Stimulated activated CD4-positive, alpha-beta T cell treated with anti-CD3 and anti-CD28 coated beads, TNF-alpha, amount 100 ng/mL, for 1 hour (primary cell): ENCODE measurements at places on chromosomes 3 and 15.

DNA sequence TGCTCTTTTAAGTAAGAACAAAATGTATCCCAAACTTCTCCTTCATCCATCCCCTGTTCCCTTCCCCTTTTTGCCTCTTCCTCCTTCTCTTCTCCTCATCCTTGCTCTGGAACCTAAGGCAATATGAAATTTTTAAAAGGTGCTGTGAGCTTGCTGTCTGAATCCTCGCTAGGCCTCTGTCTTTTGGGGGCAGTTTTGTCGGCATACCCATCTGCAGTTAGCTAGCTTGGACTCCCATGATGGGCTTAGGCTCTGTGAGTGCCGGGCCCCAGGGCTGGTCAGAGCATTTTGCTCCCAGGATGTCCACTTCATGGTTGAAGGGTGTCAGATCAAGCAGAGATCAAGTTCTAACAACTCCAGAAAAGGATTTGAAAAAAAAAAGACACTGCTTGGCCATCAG is 18.6 kb downstream of the ZIC1 start:
- DNase-seq, result no peak

GRCh38 chr15:96254173-96254572 is 76.3 kb upstream of the NR2F2 start:
- DNase-seq, result no peak

DNA sequence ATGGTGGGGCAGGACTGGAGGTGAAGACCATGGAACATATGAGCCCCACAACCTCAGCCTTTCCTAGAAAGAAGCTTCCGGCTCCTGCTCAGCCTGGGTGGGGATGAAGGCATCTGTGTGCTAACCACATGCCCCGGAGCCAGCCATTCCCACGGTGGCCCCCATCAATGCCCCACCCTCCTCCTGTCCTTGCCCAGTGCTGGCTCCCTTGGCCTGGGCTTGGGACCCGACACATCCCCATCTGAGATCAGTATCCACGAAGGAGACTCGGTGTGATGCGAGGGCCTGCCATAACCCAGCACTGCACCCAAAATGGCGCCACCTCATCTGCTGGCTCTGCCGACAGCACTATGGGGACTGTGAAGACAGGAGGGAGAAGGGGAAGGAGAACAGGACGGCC is 16.5 kb upstream of the PLXND1 start:
- no peak for DNase-seq

GRCh38 chr15:64687172-64687571 is 88.2 kb downstream of the RBPMS2 start:
- no peak for DNase-seq

DNA sequence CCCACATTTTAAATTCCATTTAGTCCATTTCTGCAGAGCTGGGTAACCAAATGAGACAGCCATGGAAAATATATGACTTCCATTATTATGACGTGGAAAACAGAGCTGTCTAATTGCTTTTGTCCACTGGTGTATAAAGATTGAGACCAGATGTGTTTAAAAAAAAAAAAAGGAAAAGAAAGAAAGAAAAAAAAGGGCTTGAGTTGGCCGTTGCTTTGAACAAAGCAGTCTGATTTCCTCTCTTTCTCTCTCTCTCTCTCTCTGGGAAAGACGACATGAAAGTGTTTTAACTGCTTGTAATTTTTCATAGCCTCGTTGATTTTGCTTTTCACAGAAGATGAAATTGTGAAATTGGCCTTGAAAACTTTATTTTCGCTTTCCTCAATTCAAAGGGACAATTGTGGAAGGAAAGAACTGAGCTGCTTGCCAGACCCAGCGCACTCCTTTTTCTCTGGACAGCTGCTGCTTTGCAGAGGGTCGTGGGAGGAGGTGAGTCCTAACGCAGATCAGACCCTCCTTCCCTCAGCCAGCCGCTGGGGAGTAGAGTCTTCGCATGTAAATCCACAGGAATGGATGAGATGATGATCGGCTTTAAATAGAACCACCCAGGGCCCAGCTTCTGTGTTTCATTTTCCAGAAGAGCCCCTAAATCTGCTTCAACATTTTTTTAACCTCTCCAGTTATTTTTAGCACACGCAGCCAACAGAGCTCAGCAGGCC is 42.8 kb upstream of the UBE2E1 start:
- no peak for DNase-seq

DNA sequence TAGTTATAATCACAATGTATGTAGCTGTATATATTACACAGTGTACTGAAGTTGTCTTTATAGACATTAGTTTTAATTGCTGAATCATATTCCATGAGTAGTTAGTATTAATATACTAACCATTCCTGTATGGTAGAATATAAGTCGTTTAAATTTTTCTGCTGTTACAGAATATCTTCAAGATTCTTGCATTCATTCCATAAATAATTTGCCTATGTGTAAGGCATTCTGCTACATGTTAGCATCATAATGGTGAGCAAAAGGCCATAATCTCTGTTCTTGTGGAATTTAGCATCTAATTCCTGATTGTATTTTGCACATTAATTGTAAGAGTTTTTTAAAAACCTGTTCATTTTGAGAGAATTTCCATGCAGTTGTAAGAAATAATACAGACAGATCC is 14.1 kb downstream of the GYG1 start:
- no peak for DNase-seq

DNA sequence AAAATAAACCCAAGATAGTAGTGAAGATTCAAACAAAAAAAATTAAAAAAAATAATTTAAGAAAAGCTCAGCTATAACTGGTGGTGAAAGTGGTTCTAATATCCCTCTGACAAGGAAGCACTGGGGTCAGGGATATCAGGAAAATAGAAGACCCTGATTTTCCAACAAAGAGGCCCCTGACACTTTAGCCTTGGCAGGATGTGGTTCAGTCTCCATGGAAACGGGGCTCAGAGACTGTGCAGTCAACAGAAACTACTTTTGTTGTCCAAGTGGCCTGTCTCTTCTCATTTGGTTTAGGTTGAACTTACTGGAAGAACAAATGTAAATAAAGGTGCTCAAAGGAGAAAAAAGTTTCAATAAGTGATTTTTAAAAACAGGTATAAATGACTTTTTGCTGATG is 27.2 kb downstream of the INTS14 start:
- no peak for DNase-seq

- no peak for DNase-seq
Observed at GRCh38 chr3:170905862-170906261, 2.6 kb downstream of the EIF5A2 start.

DNA sequence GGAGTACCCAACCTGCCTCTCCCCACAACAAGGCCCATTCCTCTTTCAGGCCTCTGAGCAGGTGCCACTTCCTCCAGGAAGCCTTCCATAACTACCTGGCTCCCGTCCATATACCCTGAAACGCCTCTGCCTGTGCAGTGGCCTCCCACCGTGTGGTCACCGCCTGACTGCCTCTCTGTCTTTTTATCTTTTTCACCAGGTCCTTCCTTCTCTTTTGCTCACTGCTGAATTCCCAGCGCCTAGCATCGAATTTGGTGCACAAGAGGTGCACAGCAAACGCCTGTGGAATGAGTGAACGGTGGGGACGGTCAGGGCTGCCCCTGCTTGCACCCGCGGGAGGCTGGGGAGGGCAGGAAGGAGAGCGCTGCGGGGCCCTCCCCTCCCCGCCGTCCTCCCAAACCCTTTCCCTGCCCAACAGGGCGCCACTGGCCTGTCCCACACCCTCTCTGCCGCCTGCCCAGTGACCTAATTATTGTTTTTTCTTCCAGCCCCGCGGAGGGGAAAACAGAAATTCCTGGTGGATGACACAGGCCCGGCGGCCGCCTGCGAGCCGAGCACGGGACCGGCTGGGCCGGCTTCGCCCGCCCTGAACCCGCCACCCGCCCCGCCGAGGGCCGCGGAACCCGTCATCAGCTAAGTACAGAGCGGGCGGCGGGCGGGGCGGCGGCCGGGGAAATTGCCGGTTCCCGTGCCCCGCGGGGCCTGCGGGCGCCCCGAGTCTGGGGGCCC is 140.1 kb downstream of the SMAD6 start:
- DNase-seq, result no peak

DNA sequence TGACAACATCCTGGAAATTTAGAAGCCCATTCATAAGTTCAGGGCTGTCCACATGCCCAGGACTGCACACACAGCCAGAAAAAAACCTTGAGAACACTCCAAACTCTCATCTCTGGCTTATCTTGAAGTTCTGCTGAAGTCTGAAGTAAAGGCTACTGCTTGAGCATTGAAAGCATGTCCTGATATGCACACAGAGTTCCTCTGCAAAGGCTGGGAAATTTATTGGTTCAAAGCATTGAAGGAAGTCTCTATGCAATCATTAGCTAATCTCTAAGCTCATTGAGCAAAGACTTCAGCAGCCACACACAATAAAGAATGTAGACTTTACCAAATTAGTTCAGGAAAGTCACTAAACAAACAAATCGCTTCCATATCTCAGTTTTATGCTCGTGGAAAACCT is 162.0 kb upstream of the STT3B start:
- no peak for DNase-seq

DNA sequence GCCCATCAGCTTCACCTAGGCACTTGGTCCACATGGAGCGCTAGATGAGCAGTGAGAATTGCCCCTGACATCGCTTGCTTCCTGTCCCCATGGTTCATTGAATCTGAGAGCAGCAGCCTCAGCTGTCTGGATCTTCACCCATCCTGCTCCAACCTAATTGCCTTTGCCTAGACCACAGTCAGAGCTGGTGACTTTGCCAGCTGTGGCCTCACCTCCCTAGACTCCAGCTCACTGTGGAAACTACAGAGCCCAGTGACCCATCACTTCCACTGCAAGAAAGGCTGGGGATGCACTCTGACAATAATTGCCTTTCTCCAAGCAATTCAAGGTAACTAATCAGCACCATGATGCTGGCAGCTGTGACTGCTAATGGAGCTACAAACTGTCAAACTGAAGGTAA is 30.6 kb upstream of the SLC6A1 start:
- no peak for DNase-seq

DNA sequence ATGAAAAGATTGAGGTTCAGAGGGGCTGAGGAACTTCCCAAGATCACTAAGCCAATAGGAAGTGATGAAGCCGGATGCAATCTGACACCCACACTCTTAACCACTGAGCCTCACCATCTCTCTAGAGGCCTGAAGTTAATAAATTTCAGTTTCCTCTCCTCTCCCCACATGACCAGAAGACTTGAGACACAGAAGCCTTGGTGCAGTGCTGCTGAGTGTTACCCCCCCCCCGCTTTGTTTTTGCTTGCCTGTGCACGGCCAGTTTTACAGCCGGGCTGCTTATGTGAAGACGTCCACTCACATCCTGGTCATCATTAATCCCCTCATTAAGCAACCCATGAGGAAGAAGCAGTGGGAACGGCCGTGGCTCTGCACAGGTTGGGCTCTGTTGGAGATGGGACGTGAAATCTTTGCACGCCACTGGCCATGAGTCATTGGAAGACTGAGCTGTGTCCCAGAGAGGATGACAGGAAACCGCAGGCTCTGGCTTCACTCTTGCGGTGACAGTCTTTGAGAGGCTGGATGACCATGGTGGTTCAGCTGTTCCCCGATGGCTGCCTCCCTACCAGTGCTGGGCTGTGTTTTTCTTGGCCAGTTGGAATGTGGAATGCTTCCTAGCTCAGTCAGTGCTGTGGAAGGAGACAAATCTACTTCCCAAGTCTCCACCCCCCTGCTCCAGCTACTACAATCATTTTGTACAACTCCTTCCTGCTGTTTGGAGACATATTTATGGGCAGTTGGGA is 232.6 kb upstream of the LRTM1 start:
- no peak for DNase-seq

- no peak for DNase-seq
Observed at GRCh38 chr3:102481050-102481449, 46.2 kb downstream of the ZPLD1 start.

GRCh38 chr3:39435006-39435748 is 28.7 kb downstream of the RPSA start:
- no peak for DNase-seq

GRCh38 chr3:134710313-134710680 is 59.5 kb upstream of the KY start:
- no peak for DNase-seq

DNA sequence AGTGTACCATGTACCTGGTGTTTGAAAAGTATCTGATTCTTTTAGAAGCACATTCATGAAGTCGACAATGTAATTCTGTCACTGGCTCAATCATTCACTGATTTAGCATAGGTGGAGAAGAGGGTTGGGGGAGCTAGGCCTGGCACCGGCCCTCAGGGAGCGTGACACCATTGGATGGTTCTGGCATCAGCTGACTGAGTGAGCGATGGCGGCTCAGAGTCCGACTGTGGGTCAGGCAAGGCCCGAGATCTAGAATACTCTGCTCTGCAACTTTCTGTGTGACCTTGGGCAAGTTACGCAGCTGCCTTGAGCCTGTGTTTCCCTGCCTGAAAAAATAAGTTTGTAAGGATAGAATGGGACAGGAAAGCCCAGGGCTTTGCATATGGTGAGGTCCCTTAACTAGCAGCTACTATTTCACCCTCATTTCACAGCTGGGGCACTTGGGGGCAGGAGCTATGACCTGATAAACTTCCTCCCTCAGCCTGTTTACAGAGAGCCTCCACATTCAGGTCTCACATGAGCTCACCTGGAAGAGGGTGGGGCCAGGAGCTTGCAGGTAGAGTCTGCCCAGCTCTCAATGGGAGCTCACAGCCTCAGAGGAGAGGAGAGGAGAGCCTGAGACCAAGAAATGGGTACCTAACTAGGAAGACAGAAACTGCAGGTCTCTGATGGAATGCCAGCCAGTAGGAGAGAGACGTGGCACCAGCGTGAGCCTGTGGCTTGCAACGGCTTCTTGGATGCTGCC is 153.7 kb upstream of the TLE3 start:
- DNase-seq, result no peak

DNA sequence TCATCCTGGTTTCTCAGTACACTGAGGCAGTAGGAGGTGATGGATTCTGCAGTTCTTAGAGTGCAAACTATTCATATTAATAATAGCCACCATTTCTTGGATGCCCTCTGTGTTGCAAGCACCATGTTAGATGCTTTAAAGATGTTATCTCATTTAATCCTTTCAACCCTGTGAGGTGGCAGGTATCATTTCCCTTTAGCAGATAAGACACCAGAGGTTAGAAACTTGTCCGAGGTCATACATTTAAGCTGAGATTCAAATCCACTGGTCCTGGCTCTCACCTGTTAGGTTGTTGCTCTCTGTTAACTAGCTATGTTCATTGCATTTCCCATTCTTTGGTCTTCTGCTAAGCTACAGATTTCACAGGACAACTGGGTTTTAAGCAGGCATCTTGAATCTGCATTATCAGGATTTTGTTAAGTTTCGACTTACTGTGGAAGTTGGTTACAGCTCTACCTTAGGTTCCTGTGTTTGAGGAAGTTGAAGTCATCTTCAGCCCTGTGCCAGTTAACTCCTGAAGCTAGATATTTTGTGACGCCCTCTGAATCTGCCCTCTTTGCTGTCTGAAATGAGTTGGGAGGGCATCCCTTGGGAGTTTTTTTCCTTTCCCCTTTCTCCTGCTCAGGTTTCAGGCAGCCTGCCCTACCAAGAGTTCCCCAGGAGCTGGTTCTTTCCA is 6.4 kb downstream of the PDE8A start:
- no peak for DNase-seq

GRCh38 chr3:71070497-71071463 is 512.7 kb downstream of the FOXP1 start:
- no peak for DNase-seq

DNA sequence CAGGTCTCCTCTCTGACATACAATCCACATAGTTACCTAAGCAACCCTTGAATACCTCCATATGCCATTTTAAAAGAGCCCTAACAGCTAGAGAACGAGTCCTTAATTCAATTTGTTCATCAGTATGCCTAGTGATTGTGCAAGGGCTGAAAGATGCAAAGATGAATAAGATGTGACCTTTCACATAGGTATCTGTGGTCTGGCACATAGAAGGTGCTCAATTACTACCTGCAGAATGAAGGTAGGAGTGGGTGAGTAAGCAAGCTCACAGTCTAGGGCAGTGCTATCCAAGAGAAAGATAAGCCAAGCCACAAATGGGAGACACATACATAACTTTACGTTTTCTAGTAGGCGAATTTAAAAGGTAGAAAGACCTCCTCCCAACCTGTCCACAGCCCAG is 157.9 kb downstream of the OSBPL10 start:
- no peak for DNase-seq
